ENCODE measurements at places on chromosomes 4 and X. TPM values are rescaled to one million over a fixed set of nuclear protein-coding genes. Genes with fewer than 3 reads are reported as not detected.

The PROM1 gene
- not detected for total RNA-seq

- no peak for DNase-seq
Observed at GRCh38 chr4:7425591-7426468, 8.9 kb downstream of the PSAPL1 start.

DNA sequence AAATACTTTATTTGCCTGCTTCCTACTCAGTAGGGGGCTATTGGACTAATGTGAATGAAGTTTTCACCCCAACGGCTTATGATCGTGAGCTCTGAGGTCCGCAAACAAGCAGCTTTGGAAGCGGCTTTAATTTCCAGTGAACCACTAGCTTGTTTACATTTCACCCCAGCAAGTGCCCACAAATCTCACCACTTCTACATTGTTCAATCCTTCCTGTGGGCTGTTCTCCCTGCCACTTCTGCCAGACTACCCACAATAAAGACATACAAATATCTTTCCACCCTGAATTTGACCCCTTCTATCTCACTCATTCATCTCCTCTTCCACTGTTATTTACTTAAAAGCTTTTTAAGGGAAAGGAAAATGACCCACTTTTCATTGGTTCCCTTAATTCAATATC is 98.0 kb downstream of the CDS1 start:
- DNase-seq: no peak

The SPANXA1 gene
- total RNA-seq: not detected

DNA sequence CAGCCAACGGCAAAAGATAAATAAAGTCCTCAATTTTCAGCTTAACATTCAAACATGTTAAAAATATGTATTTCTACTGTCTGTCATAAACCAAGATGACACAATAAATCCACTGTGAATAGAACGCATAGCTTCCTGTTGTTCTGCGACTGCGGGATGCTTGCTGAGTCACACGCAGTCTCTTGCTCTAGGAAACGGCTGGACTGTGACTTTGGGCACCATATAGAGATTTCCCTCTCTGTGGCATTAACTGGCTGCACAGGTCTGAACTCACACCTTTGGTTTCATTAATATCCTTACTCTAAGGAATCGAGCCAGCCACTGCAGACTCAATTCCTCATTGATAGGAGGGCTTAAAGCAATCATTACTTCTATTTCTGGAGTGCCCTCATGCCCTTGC is 8.4 kb downstream of the BEND4 start:
- no peak for DNase-seq

GRCh38 chrX:42098900-42099299 is 175.5 kb upstream of the CASK start:
- DNase-seq: no peak

DNA sequence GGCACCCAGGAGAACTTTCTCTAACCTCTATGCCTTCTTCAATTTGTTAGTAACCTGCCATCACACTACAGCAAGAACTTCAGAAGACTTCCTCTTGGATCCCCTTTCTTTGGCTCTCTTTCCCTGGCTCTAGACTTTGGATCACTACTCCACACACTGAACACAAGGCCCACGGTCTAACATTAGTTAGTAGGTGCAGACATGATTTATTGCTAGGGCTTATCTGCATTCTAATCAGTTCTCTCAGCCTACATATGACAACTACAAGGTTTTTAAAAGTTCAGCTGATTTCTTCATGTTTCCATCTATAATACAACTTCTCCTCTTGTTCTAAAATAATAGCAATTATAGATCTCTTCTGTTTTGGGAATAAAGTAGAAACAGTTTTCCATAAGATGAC is 209.1 kb upstream of the ANXA10 start:
- no peak for DNase-seq

The SLC6A14 gene
- not detected for total RNA-seq

The PABPC5 gene
- not detected for total RNA-seq

- no peak for DNase-seq
Observed at GRCh38 chrX:47637546-47638195, 7.9 kb upstream of the CFP start.

DNA sequence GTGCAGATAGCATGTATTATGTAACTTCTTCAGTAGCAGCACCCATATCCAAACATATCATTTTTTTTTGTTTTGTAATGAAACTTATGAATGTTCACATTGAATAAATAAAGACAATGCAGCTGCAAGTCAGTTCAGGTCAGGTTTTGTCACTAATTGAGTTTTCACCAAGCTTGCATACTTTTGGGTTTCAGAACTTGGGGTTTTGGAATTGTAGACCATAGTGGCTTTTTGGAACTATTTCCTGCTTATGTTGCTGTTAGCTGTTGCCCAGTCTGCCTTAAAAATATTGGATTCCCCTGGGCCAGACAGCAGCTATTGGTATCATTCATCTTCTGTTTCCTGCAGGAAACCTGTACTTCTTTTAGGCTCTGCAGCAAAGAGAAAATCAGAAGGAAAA is 113.4 kb upstream of the LIMCH1 start:
- no peak for DNase-seq

The FRMD7 gene
- total RNA-seq: not detected

DNA sequence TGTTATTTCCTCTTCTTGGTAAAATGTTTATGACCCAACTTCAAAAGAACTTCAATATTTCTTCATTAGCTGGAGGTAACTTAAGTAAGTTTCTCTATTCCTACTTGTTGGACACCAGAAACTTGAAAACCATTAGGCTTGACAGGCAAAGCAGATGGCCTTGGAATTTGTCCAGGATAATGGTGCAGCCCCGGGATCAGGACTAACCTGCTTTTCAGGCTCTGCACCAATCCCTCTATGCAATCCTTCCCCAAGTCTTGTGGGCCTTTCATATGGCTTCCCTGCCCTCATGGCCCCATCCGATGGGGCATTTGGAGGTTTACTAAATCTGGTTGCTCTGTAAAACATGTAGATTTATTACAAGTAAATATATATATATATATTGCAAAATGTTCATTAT is 68.5 kb downstream of the SPINK2 start:
- DNase-seq: no peak

- DNase-seq: no peak
Observed at GRCh38 chr4:54513204-54513603, 144.6 kb upstream of the KIT start.

DNA sequence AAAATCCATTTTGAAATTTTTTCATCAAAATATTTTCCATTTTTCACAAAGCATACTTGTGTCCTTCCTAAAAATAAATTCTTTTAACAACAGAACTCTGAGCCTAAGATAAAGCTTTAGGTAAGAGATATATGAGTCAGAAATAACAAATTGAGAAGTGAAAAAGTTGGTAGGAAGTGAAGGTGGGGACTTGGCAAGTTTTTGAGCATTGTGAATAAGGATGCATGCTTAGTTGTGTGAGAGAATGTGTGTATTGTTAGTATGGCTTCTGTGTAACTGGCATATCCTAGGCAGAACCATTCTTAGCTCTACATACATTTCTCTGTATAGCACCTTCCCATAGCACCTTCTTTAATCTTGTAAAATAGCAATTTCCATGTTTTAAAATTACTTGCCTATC is 6.8 kb downstream of the ASB5 start:
- DNase-seq: no peak

The SLC10A6 gene
- total RNA-seq: not detected

DNA sequence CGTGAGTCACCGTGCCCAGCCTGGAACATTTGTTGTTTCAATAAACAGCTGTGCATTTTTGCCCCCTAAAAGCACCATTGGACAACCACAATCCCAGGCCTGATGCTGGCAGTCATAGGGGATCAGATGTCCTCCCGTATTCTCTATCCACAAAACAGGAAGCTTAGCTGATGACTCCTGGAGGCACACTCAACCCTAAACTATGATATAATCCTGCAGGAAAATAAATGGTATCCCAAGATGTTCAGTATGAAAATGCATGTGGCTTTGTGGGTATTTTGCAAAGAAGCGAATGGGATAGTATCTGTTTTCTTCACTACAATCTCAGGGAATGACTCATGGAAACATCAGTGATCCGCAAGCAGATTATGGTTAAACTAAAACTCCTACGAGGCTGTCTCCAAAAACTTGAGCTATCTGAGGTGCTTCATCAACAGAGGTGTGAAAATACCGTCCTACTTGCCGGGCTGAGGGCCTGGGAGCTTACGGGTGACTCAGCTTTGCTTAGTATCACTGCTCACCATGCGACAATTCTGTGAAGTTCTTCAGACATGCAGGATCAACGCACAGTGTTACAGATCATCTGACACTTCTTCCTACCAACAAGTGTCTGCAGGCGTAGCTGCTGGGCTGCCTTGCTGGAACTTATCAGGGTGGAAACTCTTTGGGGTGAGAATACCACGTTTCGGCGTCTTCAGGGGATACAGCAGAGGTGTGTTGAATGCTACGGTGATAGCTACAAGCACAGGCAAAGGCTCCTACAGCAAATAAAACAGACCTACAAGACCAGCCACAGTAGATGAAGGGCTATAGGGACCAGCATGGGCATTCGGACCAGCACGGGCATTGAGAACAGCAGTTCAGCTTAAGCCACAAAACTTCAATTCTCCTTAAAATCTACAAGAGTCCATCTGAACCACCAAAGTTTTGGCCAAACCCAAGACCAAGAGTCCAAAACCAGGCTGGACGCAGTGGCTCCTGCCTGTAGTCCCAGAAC is 148.5 kb downstream of the DHRSX start:
- DNase-seq: no peak

DNA sequence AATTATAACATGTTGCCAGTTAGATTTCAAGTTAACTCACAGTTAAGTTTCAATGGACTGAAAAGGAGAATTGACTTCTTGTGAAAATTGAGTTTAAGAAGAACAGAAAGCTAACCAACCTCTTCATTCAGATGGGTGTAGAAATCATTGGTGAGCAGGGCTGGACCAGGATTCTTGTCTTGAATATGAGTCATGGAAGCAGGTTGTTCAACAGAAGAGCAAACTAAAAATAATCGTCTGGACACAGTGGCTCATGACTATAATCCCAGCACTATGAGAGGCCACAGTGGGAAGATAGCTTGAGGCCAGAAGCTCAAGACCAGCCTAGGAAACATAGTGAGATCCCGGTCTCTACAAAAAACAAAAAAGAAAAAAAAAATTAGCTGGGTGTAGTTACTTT is 98.2 kb downstream of the ARSJ start:
- no peak for DNase-seq

DNA sequence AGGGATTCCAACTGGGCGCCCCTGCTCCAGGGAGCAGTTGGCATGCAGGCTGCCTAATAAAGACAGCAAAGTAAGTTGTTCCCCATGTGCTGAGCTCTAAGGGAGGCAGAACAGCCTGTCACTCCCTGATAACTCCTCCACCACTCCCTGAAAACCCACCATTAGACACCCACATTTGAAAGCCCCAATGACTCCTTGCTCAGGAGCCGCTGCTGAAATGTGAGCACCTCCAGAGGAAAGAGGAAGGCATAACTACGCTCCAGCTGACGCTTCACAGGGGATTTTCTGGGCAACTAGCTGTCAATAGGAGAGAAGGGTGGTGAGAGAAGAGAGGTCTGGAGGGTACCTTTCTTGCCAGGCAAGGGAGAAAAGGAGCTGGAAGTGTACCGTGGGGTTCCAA is 62.5 kb downstream of the NPY1R start:
- DNase-seq: no peak

DNA sequence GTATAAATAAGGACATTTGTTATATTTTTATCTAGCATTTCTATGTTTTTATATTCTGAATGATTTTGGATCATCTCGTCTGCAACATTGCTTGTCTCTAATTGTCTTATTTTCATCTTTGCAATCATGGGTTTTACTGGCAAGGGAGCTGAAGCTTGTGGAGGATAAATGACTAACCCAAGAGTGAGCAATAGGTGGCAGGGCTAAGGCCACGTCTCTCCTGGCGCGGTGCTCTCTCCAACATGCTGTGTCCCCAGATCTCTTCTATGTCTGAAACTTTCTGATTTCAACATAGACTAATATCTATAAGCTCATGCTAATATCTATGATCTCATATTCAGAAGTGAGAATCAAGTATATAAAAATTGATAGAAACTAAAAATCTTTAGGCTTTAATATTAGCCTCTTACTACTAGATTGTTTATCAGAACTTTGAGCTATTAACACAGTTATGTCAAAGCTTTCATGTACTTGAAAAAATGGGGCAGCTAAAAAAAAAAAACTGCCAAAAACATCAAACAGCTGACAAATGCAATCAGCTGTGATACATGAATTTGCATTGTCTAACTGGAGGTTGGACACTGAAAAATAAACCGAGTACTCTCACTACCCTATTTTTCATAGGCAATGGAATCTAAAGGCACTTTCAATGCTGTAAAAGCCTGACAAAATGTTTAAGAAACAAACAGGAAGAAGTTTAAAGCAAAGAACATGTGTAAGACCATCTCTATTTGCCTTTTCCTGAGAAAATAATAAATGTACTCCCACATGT is 169.2 kb downstream of the TMA16 start:
- no peak for DNase-seq
